Liver (tissue), 10 donors: ENCODE measurements at places on chromosomes 2 and 18. TPM values are rescaled to one million over a fixed set of nuclear protein-coding genes. Genes with fewer than 3 reads are reported as not detected.

DNA sequence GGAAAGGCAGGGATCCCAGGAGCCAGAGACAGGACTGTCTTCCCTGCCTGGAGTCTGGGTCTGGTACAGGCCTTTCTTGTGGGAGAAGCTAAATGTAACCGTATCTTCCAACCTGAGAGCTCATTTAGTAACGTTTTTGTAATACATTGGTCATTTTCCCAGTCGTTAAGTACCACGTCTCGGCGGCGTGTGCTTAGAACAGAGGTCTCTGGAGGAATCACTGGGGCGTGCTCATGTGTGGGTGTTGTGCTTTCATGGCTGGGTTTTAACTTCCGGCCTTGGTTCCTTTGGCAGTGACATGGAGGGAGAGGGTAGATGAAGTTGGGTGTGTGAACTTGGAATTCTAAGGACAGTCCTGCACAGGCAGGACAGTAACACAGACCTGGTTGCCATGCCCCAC, 79.7 kb downstream of the NCK2 start:
- H3K36me3 ChIP-seq, result no peaks in the 10 kb centered on the region
- no peak for DNase-seq
- no peaks in the 10 kb centered on the region for H3K27me3 ChIP-seq

DNA sequence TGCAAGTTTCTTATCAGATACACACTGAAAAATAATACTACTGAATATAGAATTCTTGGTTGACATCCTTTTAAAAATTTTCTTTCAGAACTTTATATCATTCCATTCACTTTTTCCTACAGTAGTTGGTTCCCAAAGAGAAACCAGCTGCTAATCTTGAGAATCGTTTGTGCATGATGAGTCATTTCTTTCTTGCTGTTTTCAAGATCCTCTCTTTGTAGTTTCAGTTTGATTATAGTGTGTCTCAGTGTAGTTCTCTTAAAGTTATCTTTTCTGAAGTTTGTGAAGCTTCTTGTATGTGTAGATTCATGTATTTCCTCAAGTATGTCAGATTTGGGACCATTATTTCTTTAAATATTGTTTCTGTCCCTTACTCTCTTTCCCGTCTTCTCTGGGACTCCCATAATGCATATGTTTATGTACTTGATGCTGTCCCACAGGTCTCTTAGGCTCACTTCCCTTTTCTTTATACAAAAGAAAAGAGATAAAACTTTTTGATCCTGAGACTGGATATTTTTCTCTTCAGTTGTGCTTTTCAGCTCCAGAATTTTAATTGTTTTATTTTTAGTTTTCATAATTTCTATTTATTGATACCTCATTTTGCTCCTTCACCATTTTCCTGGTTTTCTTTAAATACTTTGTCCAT, 801.0 kb downstream of the TDRD15 start:
- H3K4me3 ChIP-seq, result no peak overlapping the region
- no peaks in the 10 kb centered on the region for H3K4me1 ChIP-seq
- DNase-seq, result no peak
- no peak overlapping the region for H3K27ac ChIP-seq
- no peaks in the 10 kb centered on the region for H3K36me3 ChIP-seq
- H3K27me3 ChIP-seq, result no peaks in the 10 kb centered on the region

MAPK4 gene
- total RNA-seq, result under 0.01 TPM

CNTNAP5 gene
- not detected for total RNA-seq

- H3K36me3 ChIP-seq, result no peaks in the 10 kb centered on the region
- no peak for DNase-seq
- no peak overlapping the region for H3K27ac ChIP-seq
- no peaks in the 10 kb centered on the region for H3K4me1 ChIP-seq
- H3K27me3 ChIP-seq, result no peaks in the 10 kb centered on the region
These were observed 78.0 kb upstream of the HNMT start for GRCh38 chr2:137886083-137886831.
